ENCODE measurements at places on chromosomes 7 and 10.
A peak's percentile ranks its signal among the peaks of the same experiment; 100 is the strongest.

GRCh38 chr10:31345886-31346285, 26.9 kb downstream of the ZEB1 start:
- no peaks in the 10 kb centered on the region for H3K4me1 ChIP-seq
- H3K27me3 ChIP-seq, result no peaks in the 10 kb centered on the region
- DNase-seq, result no peak
- H3K27ac ChIP-seq, result no peak overlapping the region
- H3K4me3 ChIP-seq, result no peak overlapping the region

DNA sequence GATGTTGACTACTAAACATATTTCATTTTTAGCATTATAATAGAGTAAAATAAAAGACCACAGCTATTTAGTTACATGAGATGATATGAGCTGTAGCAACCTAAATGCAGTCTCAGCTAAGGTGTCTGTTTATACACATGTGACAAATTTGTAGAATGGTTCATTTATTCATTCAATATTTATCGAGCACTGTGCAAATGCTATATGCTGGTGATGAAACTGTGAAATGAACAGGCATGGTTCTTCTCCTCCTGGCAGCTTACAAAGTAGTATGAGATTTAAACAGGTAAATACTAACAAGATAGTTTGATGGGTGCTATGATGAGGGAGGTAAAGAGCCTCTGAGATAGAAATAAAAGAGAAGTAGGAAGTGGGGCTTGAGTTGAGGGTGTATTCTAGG, 60.8 kb downstream of the LRGUK start:
- H3K36me3 ChIP-seq, result no peaks in the 10 kb centered on the region
- no peak for DNase-seq
- H3K4me3 ChIP-seq, result no peak overlapping the region
- no peaks in the 10 kb centered on the region for H3K27me3 ChIP-seq

DNA sequence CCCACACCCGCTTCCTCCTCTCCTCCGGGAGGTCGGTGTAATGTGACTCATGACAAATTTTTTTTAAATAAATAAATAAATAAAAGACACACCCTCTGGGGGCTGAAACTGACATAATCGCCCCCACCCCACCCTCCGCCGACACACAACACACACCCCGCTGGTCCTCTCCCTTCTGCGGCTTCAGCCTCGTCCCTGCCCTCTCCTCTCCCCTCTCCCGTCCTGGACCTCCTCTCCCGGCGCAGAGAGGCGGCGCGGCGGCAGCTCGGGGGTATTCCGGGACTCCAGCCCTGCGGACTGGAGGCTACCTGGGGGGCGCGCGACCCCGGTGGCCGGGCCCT, 686 bp downstream of the ABI1 start:
- H3K36me3 ChIP-seq, result no peaks in the 10 kb centered on the region
- peaks cover 9% of the 10 kb centered on the region for H3K27me3 ChIP-seq
- DNase-seq, result peak; percentile 84
- peaks cover 3% of the 10 kb centered on the region for H3K4me1 ChIP-seq

DNA sequence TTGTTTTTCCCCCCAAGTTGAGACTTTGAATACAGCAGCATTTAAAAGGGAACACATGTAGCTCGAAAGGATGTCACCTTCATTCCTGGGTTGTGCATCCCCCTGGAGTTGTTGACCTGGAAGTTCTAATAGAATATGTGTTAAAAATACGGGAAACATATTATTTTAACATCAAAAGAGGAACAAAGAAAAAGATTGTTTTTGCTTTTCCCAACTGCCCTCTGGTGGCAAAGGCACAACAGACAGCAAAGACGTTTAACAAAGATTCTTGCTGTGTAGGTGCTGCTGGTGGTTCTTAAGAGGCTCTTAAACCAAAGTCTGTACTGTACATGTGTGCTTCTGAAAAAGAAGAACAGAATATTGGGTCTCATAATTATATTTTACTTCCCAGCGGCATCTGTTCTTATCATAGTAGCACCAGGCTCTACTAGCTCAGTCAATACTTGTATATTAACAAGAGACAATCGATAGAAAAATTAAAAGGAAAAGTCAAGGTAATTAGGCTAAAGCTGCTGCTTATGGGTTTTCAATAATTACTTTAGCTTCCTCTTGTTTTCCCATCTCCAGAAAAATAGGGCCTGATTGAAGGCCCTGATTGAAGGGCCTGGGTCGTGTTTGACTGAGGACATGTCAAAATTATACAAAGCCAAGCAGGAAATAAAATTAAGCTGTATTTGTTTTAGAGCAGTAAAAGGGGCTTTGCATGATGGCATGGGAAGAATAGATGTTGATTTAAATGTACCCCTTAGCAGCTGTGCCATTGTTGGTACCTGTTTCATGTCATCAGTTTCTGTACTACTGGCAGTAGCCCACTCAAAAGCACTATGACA, 384.2 kb upstream of the LRGUK start:
- H3K27me3 ChIP-seq, result no peaks in the 10 kb centered on the region
- H3K36me3 ChIP-seq, result no peaks in the 10 kb centered on the region
- H3K4me1 ChIP-seq, result peaks cover under 1% of the 10 kb centered on the region

DNA sequence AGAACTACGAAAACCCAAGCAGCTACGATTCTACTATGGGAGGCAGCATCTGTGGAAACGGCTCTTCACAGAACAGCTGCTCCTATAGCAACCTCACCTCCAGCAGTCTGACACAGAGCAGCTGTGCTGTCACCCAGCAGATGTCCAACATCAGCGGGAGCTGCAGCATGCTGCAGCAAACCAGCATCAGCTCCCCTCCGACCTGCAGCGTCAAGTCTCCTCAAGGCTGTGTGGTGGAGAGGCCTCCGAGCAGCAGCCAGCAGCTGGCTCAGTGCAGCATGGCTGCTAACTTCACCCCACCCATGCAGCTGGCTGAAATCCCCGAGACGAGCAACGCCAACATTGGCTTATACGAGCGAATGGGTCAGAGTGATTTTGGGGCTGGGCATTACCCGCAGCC, 81.6 kb upstream of the SAMD8 start:
- DNase-seq, result peak; percentile 82
- no peak overlapping the region for H3K27ac ChIP-seq
- H3K4me1 ChIP-seq, result no peaks in the 10 kb centered on the region
- H3K4me3 ChIP-seq, result no peak overlapping the region
- H3K36me3 ChIP-seq, result peaks cover 26% of the 10 kb centered on the region

GRCh38 chr7:41107330-41107937, 595.5 kb downstream of the INHBA start:
- DNase-seq, result no peak
- peaks cover 3% of the 10 kb centered on the region for H3K4me1 ChIP-seq
- no peaks in the 10 kb centered on the region for H3K27me3 ChIP-seq
- no peak overlapping the region for H3K4me3 ChIP-seq
- no peaks in the 10 kb centered on the region for H3K36me3 ChIP-seq
- H3K27ac ChIP-seq, result no peak overlapping the region

Measured in mesenchymal stem cell (in vitro differentiated cells and primary cell).